H9 (cell line): ENCODE measurements at places on chromosomes 2 and 18.

DNA sequence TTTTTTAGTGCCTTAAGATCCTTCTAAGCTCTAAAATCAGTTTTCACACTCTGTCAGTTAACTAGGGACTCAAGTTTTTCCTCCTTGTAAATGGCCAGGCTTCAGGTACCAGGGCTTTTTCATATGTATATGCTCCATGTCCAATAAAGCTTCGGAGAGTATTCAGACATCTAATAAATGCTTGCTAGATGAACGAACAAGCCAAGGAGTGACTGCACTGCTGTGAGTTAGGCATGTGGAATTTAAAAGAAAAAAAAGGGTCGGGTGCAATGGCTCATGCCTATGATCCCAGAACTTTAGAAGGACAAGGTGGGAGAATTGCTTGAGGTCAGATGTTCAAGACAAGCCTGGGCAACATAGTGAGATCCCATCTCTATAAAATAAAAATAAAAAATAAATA, 81.9 kb downstream of the CDH2 start:
- no peak overlapping the region for H3K4me3 ChIP-seq
- H3K4me1 ChIP-seq = no peaks in the 10 kb centered on the region
- H3K27ac ChIP-seq = no peak overlapping the region
- H3K36me3 ChIP-seq = 0 out of 3 replicates have a peak, but pooled peaks cover 2% of the 10 kb centered on the region
- no peak for DNase-seq
- H3K27me3 ChIP-seq = peaks cover 4% of the 10 kb centered on the region; the same call in 1 of the 2 replicates

- no peaks in the 10 kb centered on the region for H3K27me3 ChIP-seq
- no peaks in the 10 kb centered on the region for H3K4me1 ChIP-seq
- no peak for DNase-seq
Measured at GRCh38 chr2:184416146-184416913, 182.0 kb upstream of the ZNF804A start.

- no peaks in the 10 kb centered on the region for H3K4me1 ChIP-seq
- no peaks in the 10 kb centered on the region for H3K27me3 ChIP-seq
- H3K27ac ChIP-seq = no peak overlapping the region
Measured at GRCh38 chr2:26414311-26414710, 12.6 kb downstream of the DRC1 start.

- H3K27ac ChIP-seq = no peak overlapping the region
- no peaks in the 10 kb centered on the region for H3K27me3 ChIP-seq
- no peak overlapping the region for H3K4me3 ChIP-seq
- no peak for DNase-seq
- H3K4me1 ChIP-seq = no peaks in the 10 kb centered on the region
Measured at GRCh38 chr2:27831279-27832050, 58.7 kb downstream of the RBKS start.

DNA sequence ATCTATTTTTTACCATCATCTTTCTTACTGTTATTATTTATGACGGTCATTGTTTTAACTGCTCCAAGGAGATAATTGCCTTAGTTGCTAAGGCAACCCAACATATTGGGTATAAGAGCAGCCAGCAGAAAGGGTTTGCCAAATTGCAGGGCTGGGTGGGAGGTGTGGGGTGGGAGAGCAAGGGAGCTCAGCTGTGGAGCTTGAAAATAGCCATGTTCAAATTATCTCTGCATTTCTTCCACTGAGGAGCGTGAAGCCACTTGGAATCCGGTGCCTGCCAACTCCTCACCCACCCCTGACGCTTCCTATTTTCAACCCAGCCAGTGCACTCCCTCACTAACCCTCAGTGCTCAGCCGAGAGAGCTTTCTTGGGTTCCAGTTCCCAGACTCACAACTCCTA, 60.8 kb downstream of the SETBP1 start:
- H3K27ac ChIP-seq = no peak overlapping the region
- no peaks in the 10 kb centered on the region for H3K27me3 ChIP-seq
- no peak overlapping the region for H3K4me3 ChIP-seq

GRCh38 chr18:38932752-38933151, 1367.2 kb upstream of the CELF4 start:
- H3K4me3 ChIP-seq = no peak overlapping the region
- H3K27me3 ChIP-seq = no peaks in the 10 kb centered on the region
- H3K36me3 ChIP-seq = peaks cover 3% of the 10 kb centered on the region
- peaks cover 3% of the 10 kb centered on the region; the same call in 1 of the 2 replicates for H3K4me1 ChIP-seq
- no peak for DNase-seq
- H3K27ac ChIP-seq = no peak overlapping the region

GRCh38 chr2:136030406-136030805, 45.0 kb upstream of the DARS1 start:
- H3K27ac ChIP-seq = no peak overlapping the region
- no peaks in the 10 kb centered on the region; the same call in 1 of the 2 replicates for H3K4me1 ChIP-seq
- no peak overlapping the region for H3K4me3 ChIP-seq
- H3K27me3 ChIP-seq = no peaks in the 10 kb centered on the region
